ENCODE measurements at places on chromosomes 16 and 17.
A peak's percentile ranks its signal among the peaks of the same experiment; 100 is the strongest.

GRCh38 chr17:33109336-33110072, 117.9 kb downstream of the SPACA3 start:
- no peak for DNase-seq

- DNase-seq: no peak
These were observed 23.4 kb downstream of the MBTPS1 start for GRCh38 chr16:84093120-84093878.

DNA sequence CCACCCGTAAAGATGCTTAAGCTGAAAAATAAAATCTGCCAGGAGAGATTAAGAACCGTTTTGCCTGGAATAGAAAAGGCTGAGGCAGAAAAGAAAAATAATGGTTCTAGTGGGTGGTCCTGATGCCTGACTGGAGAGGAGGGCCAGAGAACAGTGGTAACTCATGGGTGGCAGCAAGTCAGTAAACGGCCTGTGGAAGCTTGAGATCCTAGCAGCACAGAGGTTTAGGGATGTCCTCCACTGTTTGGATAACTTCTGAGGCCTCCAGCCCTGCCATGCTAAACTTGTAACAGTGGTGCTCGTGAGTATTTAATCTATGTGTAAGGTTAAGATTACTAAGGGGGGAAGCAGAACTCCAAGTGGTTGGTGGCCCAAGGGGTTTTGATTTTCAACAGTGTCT, 21.2 kb upstream of the PHAF1 start:
- no peak for DNase-seq

GRCh38 chr16:56764835-56765234, 34.9 kb downstream of the NUP93 start:
- DNase-seq: no peak

DNA sequence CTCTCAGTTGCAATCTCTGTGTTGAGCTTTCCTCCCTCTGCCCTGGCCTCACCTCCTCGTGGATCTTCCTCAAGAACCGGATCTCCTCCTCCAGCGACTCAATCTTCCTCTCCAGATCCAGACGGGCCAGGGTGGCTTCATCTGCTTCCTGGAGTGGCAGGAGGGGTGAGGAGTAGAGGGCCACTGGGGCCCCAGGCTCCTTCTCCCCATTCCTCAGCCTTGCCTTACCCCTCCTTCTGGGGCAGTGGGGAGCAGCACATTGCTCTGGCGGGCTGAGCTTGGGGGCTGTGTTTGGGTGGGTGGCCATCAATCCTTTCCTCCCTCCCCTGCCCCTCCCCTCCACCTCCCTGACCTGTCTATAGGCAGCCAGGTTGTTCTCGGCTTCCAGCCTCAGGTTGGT, 1.6 kb downstream of the GFAP start:
- DNase-seq: no peak

DNA sequence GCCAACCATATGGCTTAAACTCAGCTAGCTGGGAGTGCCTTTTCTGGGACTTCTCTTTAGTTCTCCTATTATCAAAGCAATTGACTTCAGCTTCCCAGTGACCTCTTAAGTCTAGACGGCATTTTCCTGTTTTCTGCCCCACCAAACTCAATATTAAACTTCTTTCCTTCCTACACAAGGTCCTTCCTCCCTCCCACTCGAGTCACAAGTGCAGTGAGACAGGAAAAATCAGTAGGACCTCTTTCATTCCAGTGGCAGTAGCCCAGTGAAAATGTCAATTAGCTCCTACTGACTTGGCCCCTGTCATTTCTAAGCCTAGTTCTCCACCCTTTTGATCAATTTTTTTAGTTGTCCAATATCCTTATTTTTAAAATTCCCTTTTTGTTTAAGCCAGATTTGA, 9.6 kb upstream of the NACA2 start:
- DNase-seq: no peak

- no peak for DNase-seq
These were observed 109.5 kb downstream of the CDH11 start for GRCh38 chr16:65012357-65012756.

GRCh38 chr16:66508914-66509496, 40.9 kb downstream of the TK2 start:
- DNase-seq: no peak

- DNase-seq: no peak
These were observed 22.6 kb upstream of the ITGA3 start for GRCh38 chr17:50033316-50033715.

DNA sequence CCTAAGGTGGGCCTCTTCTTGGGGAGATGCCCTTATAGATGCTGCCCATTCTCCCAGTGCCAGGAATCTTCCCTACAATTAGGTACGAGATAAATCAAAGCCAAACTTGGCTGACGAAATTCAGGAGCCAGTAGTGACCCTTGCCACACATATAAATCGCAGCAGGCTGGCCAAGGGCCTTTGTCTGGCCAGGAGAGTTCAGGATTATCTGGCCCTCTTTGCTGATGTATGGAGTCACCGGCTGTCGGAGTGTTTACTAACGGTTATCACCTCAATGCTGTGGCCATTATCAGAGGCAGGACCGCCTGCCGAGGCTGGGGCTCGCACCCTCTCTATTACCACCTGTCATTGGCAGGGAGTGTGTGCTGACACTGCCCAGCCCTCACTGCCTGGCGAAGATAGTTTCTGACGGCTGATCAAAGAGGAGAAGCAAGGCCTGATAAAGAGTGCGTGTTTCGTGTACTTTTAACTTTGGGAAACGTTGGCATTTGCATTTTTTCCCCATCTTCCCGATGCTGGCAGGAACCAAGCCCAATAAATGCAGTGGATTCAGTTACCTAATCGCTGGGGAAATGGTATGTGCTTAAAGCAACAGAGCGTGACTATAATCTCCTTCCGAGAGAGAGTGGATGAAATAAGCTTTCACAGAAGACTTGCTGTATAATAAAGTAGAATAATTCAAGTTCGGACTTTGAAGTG, 32.8 kb upstream of the TBX2 start:
- DNase-seq: no peak

GRCh38 chr17:39944393-39944711, 16.8 kb downstream of the LRRC3C start:
- no peak for DNase-seq

- DNase-seq: no peak
These were observed 28.4 kb downstream of the CD300LB start for GRCh38 chr17:74502861-74503260.

GRCh38 chr16:48949636-48950035, 332.0 kb downstream of the CBLN1 start:
- no peak for DNase-seq

DNA sequence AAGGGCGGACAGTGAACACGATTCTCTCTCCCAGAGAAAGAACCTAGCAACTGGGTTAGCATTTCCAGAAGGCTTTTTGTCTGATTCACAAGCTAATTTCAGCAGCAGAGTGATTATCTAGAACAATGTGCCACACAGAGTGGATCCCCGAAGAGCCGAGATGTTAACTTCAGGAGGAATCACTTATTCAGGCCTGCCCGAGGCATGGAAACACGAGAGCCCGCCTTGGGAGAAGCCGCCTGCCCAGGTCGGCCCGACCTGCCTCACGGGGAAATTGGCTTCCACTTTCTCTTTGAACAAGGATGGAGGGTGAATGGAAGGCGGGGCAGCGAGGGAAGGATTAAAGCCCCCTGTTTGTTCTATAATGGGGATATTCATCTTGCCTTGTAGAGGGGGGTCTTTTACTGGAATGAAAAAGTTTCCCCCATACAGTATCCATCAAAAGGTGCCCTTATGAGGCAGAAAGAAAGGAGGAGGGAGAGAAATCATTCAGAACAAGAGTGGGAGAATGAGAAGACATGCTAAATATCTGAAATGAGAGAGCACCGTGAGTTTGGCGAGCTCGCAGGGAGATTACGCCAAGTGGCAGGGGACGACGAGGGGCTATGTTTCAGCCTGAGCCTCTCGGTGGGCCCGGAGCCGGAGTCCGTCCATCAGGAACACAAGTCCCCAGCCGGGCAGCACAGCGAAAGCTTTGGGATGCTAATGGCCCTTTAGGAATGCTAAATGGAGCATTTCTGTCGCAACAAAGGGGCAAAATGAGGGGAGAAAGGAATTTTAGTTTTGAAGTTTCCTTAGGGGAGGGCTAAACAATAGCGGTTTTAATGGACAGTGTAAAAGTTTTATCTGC, 33.0 kb downstream of the NTN1 start:
- DNase-seq: peak; percentile 44

DNA sequence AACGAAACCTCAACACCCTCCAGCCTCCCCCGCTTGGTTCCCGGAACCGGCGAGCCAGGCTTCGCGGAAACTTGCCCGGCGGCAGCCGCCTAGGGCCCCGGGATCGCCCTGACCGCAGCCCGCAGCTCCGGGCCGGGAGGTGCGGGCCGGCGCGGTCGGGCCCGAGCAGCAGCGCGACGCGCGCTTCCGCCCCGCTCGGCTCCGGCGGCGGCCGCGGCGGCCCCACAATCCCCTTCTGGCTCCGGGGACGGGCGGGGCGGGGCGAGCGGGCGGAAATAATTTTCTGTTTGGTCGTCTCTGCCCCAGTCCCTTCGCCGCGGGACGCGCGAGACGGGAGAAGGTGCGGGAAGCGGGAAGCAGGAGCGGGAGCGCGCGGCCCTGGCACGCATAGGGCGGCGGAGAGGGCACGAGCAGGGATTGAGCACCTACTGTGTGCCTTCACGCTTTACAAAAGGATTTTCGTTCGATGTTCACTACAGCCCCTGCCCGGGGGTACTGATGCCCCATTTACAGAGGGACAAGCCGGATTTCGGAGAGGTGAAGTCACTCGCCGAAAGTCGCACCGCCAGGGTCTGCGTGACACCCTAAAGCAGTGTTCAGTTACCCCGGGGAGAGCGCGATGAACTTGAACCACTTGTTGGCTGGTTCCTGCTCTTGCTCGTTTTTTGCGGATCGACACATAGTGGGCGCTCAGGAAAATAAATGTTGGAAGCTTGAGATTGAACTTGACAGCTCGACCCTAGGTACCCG, 2.7 kb upstream of the MLLT6 start:
- peak; percentile 84 for DNase-seq

GRCh38 chr17:72699545-72699944, 392.9 kb downstream of the SLC39A11 start:
- DNase-seq: no peak

GRCh38 chr16:67148656-67149275, 2.0 kb downstream of the B3GNT9 start:
- DNase-seq: no peak

GRCh38 chr16:57539072-57539796, 2.9 kb upstream of the CCDC102A start:
- peak; percentile 38 for DNase-seq

DNA sequence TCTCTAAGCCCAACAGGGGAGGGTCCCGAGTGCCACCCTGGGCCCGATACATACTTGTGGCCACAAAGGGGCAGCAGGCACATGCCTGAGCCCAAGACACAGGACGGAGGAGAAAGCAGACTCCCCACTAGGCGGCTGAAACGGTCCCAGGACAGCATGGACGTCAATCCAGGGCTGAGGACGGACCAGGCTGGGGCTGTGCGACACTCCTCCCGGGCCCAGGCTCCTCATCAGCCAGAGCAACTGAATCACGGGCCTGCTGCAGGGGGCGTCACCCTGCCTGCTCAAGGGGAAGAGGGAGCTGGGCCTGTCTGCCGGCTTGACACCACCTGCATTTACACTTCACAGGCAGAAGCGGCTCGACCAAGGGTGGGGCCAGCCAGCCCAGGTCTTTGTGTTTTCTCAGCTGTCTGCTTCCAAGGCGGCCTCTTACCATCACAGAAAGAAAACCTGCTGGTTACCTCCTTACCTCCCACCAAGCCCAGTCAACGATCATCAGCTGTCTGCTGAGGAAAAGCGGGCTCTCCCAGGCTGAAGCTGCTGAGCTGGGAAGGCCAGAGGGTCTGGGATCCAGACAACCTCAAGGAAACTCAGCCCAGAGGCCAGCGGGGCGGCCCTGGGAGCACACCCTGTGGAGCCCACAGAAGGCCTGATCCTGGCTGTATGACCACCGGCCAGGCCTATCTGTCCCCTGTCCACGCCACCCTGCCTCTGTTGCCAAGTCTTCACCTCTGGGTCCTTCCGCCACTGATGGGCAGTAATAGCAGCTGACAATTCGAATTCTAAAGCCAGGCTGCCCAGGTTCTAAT, 26.4 kb downstream of the KIFC3 start:
- no peak for DNase-seq

- DNase-seq: no peak
These were observed 195.8 kb downstream of the KCNJ2 start for GRCh38 chr17:70365091-70365583.

- no peak for DNase-seq
These were observed 4.6 kb downstream of the WNK4 start for GRCh38 chr17:42784811-42785592.

DNA sequence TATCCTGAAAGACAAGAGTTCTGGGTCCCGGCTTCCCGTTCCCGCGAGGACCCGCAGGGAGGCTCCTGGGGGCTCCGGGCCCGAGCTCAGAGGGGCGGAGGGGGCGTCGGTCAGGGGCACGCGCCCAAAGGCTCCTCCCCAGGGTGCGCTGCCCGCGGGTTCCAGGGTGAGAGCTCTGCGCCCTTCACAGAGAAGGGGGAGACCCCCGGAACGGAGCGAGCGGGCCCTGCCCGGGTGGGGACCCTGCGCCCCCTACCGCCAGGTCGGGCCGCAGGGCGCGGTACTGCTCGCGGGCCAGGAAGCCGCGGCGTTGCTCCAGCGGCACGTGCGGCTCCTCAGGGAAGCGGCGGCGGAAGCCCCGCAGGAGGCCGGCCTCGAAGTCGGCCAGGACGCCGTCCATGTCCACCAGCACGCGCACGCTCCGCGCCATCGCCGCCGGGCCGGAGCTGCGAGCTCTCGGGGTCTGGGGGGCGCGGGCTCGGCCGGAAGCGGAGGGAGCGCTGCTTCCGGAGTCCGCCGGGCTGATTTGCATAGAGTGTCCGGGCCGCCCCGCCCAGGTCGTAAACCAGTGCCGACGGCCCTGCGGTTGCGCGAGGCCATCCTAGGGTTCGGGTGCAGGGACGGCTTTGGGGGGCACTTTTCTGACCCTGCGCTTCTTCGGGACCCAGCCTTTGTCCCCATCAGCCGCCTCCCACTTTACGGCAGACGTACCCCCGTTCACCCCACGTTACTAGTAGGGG, at the start of gene NT5C:
TSS of gene NT5C (minus strand) at position 465 of the 740 bp plus-strand sequence. CDS start at position 430, 35 bp downstream.
- DNase-seq: peak; percentile 80

DNA sequence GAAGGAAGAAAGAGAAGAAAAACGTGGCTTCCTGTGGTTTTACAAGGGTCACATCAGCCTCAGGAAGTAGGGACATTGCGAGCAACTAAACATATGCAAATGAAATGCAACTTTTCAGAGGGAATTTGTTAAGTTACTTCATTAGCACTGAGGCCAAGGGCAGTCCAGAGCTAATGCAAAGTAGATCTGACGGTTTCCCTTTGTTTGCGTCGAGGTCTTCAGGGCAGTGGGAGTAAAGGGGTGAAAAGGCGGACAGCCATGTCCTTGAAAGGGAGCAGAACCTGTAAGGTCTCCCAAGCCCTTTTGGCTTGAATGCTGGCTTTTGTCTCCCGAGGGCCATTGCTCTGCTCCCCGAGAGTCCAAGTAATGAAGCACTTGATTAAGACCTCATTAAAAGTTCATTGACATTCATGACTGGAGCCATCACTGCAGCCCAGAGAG, 85.0 kb downstream of the PMP22 start:
- no peak for DNase-seq

DNA sequence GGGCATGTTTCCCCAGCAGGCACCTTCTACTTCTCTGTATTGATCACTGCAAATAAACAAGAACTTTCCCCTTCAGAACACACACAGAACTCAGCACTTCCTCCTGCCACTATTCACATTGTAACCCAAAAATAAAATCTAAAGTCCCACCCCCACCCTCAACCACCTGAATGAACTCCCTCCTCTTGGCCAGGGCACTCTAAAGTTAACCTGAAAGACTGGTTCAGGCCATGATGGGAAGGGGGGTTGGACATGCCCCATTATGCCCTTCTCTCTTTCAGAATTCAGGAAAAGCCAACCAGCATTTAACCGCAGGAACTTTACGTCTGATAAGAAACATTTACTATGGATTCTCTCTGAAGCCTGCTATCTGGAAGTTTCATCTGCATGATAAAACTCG, 27.4 kb upstream of the CCL2 start:
- DNase-seq: no peak
